DMS153 (cell line): ENCODE measurements at places on chromosomes 6 and 20.

GRCh38 chr6:117910549-117910948, 3.5 kb downstream of the SLC35F1 start:
- DNase-seq, result no peak

- DNase-seq, result no peak
Observed at GRCh38 chr6:157631412-157631811, 191.6 kb upstream of the SNX9 start.

GRCh38 chr20:62927128-62927705, 912 bp upstream of the DIDO1 start:
- DNase-seq, result no peak

DNA sequence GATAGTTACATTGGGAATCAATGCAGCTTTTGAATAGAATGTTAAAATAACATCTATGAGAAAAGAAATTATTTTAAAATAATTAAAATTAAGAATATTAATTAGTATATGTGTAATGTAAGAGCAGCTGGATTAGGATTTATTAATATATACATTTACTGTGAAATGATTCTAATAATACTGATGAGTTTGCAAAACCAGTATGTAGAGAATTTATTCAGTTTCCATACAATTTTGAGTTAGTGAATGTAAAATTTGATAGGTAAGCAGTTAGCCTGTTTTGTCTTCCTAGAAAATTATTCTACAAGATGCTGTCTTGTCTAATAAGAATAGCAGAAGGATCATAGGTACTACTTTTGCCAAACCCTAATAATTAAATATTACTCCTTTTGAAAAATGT, 70.6 kb downstream of the STXBP5 start:
- DNase-seq, result no peak

GRCh38 chr6:156160795-156161165, 616.4 kb upstream of the ARID1B start:
- no peak for DNase-seq

GRCh38 chr6:112004201-112005012, 49.5 kb upstream of the CCN6 start:
- DNase-seq, result no peak

DNA sequence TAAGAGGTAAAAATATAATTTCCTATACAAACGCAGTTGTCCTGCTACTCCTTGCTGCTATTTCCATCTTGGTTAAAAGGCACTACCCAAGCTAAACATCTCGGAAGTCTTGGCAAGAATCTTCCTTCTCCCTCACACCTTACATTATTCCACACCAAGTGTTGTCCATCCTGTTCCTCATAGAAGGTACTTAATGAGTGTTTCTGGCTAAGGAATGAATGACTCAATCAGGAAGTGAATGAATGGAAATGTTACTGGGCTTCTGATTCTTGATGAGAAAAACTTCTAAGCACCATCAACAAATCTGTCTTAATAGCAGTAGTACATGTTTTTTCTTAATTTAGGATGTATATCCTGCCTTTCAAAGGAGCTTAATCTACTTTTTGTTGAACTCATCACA, 40.6 kb upstream of the RSPO3 start:
- DNase-seq, result no peak

DNA sequence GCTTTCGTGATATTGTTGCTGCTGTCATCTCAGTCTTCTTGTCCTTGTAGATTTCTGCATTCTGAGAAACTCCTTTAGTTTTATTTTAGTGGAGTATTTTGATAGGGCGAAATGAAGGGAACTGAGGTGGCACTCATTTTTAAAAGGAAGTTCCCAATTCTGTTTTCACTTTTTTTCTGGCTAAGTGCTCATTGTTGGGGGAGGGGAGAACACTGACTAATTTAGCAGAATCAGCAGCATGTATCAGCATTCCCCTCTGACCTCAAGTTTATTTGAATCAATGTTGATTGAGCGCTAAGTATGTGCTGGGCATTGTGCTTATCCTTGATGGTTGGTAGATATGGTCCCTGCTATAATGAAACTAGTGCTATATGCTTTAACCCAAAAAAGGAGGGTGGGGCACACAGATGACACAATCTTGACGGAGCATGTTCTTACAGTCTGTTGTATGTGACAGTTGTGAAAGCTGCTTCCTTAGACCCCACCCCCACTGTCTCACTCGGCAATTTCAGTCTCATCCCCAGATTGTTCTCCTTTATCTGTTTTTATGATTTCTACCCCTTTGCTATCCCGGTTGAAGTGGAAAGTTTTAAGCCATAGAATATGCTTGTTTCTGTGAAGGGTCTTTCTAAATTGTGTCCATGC, 262.4 kb downstream of the SOX4 start:
- no peak for DNase-seq

DNA sequence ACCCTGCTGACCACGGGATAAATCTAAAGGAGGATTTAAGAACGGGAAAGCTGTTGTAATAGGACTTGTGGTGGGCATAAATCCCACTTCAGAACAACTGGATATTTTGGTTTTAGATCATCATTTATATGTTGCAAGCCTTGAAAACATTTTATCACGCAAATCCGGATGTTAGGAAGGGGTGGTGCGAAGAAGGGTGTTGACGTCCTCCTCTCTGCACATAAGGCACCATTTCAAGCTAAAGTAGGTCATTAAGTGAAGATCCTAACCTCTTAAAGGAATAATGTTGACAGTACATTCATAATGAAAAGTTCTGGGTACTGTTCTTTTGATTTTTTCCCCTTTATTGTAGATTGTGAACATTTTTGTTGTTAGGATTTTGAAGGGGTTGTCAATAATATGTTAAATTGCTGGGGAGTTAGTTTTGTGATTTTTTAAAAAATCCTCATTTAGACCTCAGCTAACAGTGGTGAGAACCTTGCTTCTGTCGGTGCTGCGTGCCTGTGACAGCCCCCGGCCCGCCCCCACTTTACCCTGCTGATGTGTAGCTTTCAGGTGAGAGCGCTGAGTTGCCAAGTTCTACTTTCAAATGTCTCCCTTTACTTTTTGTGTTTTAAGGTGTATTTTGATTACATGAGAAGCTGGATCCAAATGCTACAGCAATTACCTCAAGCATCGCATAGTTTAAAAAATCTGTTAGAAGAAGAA, 88.8 kb downstream of the MAP3K4 start:
- no peak for DNase-seq

DNA sequence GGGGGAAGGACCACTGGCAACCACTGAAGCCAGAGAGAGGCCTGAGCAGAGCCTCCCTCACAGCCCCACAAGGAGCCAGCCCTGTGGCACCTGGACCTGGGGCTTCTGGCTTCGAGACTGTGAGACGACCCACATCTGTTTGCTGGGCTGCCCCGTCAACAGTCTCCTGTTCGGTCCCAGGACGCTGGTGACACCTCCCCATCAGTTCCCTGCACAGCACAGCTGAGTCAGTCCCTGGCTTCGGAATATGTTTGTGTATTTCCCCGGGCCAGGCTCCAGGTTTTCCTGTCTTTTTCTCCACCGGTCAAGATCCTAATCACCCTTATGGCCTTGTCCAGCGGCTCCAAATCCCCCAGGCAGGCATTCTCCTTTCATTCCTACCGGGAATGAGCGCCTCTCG, 46.4 kb upstream of the SMOC2 start:
- DNase-seq, result no peak

GRCh38 chr6:107729098-107729497, 95.0 kb downstream of the SCML4 start:
- DNase-seq, result no peak

DNA sequence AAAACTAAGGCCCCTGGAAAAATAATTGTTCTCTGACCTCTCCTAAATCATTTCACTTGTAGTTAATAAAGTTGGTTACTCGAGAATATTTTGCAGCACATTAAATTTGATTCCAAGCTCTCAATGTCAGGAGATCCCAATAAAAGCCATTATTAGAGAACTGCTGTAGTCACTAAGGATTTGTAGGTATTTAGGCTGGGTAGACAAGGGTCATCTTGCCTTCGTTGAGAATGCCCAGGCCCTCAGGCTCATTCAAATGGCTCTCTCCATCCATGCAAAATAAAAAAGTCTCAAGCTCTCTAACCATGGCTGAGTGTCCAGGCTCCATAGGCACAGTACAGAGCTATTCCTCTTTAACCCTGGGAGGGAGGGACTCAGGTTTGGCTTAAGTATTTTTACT, 117.0 kb upstream of the HMGCLL1 start:
- no peak for DNase-seq

DNA sequence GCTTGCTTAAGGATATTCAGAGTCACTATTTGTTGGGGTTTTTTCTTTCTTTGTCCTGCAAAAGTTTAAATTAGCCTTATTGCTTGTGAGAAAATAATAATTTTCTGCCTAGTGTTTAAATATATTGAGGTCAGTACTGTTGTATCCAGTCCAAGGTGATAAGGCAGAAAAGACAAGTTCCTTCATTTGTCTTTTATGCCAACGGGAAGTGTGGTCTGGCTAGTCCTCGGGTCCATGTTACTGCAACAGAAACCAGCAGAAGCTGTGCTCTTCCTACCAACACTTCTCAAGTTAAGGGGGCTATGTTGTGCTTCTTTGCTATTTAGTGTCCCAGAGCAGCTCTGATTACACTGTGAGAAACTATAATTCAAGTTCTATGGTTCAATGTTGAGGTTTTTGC, 301.1 kb downstream of the TBC1D7 start:
- no peak for DNase-seq

DNA sequence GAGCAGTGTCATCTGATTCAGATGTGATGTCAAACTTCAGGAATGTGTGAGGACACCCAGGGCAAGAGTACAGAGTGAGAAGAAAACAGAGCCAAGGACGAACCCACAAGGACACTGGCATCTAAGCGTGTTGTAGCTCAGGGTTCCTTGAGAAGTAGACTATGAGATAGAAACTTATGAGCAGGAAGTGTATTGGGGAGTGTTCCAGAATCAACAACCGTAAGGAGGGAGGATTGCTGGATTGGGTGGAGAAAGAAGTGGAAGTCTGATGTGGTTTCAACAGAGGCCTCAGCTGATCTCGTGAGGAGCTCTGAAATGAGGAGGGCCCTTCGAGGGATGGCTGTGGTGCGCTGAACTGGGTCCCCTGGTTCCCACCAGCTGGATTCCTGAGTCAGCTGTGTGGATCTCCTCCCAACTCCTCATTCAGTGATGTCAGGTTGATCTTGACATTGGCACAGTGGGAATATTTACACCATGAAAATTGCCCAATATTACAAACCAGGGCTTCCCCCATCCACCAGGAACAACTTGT, 25.7 kb upstream of the IGF2R start:
- no peak for DNase-seq

DNA sequence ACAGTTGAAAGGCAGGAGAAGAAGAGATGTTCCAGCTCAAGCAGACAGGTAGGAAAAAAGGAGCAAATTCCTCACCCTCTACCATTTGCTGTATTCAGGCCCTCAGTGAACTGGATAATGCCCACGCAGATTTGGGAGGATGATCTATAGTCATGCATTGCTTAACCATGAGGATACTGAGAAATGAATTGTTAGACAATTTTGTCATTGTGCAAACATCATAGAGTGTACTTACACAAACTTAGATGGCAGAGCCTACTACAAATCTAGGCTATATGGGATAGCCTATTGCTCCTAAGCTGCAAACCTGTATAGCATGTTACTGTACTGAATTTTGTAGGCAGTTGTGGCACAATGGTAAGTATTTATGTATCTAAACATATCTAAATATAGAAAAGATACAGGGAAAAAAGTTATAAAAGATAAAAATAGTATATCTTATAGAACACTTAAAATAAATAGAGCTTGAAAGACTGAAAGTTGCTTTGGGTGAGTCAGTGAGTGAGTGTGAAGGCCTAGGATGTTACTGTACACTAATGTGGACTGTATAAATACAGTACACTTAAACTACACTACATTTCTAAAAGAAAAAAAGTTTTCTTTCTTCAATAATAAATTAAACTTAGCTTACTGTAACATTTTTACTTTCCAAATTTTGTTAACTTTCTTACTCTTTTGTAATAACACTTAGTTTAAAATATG, 672.3 kb downstream of the UTRN start:
- DNase-seq, result no peak

- DNase-seq, result no peak
Observed at GRCh38 chr6:159151266-159151855, 17.8 kb upstream of the FNDC1 start.

DNA sequence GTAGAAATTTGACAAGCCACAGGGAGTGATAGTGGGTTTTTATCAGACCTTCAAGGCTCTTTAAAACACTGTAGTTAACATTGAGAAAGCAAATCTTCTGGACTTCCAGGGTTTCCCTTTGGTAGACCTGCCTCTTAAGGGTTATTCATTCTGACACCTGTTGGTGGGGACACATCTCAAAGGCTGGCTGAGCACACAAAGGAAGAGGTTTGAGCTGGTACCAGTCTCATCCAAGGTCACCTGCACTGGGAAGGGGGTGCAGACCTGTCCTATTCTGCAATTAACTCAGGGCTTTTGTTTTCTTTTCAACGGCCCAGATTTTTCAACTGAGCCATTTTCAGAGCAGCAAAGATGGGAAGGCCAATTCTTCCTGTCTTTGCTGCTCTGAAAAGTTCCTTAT, 45.6 kb downstream of the EDN1 start:
- DNase-seq, result no peak

GRCh38 chr6:37021356-37022129, 16.1 kb downstream of the FGD2 start:
- DNase-seq, result no peak

GRCh38 chr20:33287884-33288283, 4.9 kb downstream of the BPIFB1 start:
- DNase-seq, result no peak

DNA sequence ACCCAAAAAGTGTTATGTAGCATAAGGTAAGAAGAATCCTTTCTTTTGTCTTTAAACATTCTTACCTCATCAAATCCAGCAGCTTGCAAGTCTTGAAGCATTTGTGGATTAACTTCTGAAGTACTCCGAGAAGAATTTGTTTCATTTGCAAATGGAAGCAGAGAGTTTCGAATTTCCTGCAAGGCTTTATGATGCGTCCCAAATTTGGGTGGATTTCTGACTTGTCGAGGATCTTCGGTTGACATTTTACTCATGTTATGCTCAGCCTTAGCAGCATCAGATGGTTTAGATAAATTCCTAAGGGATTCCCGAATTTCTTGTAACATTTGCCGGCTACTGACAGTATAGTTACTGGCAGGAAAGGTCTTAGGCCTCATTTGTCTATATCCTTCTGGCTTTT, 16.2 kb downstream of the LATS1 start:
- no peak for DNase-seq

DNA sequence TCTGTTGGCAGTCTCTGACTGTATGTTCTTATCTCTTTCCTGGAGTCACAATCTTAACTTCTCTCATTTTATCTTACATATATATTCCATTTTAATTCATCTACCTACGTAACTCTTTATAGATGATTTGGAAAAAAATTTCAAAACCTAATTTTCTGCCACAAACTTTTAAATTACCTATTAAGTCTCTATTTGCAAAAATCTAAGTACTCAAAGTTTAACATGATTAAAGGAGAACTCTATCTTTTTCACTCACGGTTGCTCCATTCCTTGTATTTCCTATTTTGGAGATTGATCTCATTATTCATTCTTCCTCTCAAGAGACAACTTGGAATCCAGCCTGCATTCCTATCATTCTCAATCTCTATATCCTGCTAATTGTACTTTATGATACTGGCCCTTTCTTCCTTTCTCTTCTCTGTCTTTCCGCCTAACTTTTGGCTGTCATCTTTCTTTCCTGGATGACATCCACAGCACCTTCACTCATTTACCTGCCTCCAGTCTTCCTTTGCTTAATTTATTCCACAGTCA, 1071.1 kb upstream of the CITED2 start:
- no peak for DNase-seq

GRCh38 chr20:43938932-43939761, 24.5 kb downstream of the TOX2 start:
- no peak for DNase-seq

GRCh38 chr6:22448291-22448711, 121.1 kb upstream of the HDGFL1 start:
- no peak for DNase-seq
